ENCODE measurements at places on chromosomes 2 and 18. TPM values are rescaled to one million over a fixed set of nuclear protein-coding genes. Genes with fewer than 3 reads are reported as not detected.

UGT1A4 gene
- total RNA-seq, result 0.12 TPM

ARHGAP28 gene
- 3.0 TPM for total RNA-seq

SH2D6 gene
- total RNA-seq, result 0.84 TPM

SERPINE2 gene
- total RNA-seq, result 231 TPM

FSIP2 gene
- 0.20 TPM for total RNA-seq

GRP gene
- total RNA-seq, result not detected

DNA sequence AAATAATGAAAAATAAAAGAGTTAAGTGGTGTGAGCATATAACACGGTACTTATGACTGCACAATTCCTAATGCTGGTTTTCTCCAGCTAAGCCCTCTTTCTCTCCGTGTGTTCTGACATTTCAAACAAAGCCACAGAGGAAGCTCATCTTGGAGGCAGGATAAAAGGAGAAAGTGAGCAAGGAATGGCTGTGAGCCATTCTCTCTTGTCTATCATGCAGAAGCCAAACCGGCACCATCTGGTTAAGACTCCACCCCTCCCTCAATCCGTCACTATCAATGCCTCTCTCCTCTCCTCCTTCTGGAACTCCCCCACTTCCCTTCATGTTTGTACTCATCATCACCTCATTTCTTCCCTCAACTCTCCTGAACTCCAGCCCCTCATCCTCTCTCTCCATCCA is 210.4 kb downstream of the TMEM163 start:
- no peak overlapping the region for H3K27ac ChIP-seq
- DNase-seq, result no peak
- no peaks in the 10 kb centered on the region for H3K36me3 ChIP-seq
- H3K4me1 ChIP-seq, result no peaks in the 10 kb centered on the region
- H3K4me3 ChIP-seq, result no peak overlapping the region

- DNase-seq, result no peak
- H3K27me3 ChIP-seq, result no peaks in the 10 kb centered on the region
- no peaks in the 10 kb centered on the region for H3K4me1 ChIP-seq
- no peak overlapping the region for H3K27ac ChIP-seq
- no peak overlapping the region for H3K4me3 ChIP-seq
Measured at GRCh38 chr18:79601234-79601633, 78.4 kb upstream of the CTDP1 start.

GRCh38 chr2:148184976-148185375 is 164.1 kb downstream of the MBD5 start:
- H3K36me3 ChIP-seq, result peaks cover 16% of the 10 kb centered on the region
- no peaks in the 10 kb centered on the region for H3K27me3 ChIP-seq
- DNase-seq, result no peak
- no peak overlapping the region for H3K27ac ChIP-seq

DNA sequence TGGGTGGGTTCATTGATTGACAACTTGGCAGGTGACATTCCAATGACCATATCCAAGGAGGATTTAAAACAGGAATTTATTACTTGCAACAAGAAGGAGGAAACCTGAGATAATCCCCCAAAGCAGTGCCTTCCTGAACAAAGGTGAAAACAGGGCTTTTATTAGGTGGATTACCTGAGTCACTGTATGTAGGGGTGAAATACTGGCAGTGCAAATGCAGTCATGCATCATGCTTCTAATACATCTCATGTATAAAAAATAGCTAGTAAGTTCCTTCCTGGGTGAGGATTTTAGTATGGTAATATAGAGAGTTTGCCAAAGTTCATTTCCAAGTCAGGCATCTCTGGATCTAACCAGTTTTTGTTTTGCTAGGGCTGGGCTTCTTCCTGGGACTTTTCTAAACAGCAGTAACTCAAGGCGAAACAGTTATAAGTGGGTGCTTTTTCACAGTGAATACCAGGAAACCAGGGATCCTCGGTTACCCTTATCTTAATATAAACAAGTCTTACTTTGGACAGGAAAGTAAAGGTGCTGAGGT is 583.4 kb upstream of the LRRTM1 start:
- H3K4me3 ChIP-seq, result no peak overlapping the region
- DNase-seq, result no peak
- H3K27me3 ChIP-seq, result no peaks in the 10 kb centered on the region
- H3K36me3 ChIP-seq, result no peaks in the 10 kb centered on the region

DNA sequence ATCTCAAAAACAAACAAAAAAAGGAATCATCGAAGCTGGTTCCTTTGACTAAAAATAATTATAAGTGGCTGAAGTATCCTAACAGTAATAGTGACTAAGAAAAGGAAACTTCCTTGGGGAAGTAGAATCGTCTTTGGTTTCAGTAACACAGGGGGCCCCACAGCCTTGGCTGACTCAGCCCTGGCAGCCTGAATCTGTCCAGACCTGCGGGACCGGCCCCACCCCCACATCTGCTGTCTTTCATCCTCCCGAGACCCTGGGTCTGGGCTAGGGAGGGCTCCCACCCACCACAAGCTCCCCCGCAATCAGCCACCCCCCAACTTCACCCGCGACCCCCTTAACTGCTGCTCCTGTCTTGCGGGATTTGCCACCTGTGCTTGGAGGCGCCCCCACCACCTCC is 1452.6 kb upstream of the ACVR2A start:
- no peaks in the 10 kb centered on the region for H3K27me3 ChIP-seq
- DNase-seq, result peak; percentile 8
- no peak overlapping the region for H3K4me3 ChIP-seq
- H3K36me3 ChIP-seq, result no peaks in the 10 kb centered on the region
- no peak overlapping the region for H3K27ac ChIP-seq

DNA sequence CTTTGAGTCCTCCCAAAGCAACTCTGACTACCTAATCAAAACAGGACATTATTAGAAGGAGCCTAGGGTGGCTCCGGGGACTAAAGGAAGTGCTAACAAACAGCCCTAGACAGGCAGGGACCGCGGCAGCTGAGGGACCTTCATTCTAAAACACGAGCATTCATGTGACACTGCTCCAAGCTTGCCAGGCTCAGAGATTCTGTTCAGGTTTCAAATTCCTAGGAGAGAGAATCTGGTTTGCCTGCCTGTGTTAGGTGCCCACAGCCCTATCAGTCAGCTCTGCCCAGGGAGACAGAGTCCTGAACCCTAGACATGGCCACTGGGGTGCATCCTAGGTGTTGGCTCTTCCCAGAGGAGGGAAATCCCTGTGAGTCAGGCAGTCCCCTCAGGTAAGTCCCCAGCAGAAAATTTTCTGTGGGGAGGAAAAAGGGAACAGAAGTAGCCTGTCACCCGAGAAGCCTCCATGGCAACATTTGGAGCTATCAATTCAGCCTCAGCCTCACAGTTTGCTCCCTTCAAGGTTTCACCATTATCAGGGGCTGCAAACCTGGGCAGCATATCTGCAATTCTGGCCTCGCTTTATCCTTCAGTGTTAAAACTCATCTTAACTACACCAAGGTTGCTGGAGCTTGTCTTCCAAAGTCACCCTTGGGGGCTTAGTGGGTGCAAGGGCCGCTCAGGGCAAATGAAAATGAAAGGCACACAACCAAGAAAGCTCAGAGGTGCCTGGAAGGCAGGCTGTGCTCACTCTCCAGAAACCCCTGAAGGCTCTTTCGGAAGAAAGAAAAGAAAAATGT is 28.6 kb downstream of the PCBP1 start:
- no peaks in the 10 kb centered on the region for H3K4me1 ChIP-seq
- no peaks in the 10 kb centered on the region for H3K27me3 ChIP-seq
- H3K27ac ChIP-seq, result no peak overlapping the region
- no peak overlapping the region for H3K4me3 ChIP-seq
- no peak for DNase-seq
- H3K36me3 ChIP-seq, result no peaks in the 10 kb centered on the region

All from MCF 10A (cell line).